ENCODE measurements at places on chromosomes 13 and 19. TPM values are rescaled to one million over a fixed set of nuclear protein-coding genes. Genes with fewer than 3 reads are reported as not detected.

PRTN3 gene
- total RNA-seq = not detected

GRCh38 chr13:43362556-43362955, 339.2 kb downstream of the DNAJC15 start:
- no peak for DNase-seq

DNA sequence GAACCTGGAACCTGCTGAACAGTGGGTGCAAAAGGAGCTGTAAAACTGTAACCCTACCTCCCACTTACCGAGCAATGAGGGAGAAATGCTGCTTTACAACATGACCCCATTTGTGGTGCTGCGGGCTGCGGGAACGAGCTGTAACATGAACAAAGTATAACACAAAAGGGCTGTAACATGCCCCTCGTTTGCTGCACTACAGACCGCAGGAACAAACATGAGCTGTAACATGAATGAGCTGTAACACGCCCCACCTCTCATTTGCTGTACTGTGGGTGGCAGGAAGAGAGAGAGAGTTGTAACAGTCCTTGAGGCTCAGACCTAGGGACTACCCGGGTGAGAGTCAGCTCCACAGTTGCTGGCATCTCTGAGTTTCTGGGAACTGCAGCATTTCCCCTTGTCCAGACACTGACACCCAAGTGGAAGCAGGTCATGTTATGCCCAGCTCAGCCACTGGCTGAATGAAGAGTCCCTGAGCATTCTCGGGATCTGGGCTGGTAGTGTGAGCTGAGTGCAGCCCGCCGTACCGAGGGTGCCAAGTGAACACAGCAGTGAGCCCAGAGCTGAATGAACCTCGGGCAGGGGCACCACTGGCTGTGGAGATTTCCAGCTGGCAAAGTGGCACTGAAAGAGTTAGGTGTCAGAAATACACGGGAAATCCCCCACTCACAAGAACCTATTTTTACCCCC, 1385.3 kb upstream of the SPRY2 start:
- DNase-seq = no peak

CALR3 gene
- total RNA-seq = not detected

DNA sequence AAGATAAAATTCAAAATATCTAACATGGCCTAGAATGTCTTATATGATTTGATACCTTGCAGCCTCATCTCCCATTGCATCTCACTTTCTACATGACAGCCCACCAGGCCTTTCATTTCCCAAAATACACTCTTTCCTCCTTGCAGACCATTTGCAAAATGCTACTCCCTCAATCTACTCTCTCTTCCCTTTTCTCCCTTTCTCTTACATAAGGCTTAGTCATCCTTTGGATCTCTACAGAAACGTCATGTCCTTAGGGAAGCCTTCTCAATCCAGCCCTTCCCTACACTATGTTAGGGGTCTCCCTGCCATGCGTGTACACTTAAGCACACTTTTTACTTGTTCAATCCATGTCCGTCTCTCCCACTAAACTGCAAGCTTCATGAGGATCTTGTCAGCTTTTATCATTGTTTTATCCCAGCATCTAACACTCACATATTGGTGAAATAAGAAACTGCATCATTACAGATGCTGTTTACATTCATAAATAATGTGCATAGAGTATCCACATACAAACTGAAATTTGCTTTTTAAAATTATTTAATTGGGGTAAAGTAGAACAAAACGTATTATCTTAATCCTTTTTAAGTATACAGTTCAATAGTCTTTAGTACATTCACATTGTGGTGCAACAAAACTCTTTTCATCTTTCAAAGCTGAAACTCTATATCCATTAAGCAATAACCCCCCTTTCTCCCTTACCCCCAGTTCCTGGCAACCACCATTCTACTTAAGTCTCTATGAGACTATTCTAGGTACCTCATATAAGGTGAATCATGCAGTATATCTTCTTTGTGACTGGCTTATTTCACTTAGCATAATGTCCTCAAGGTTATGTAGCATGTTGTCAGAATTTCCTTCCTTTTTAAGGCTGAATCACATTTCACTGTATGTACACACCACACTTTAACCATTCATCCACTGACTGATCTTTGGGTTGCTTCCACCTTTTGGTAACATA, 11.5 kb upstream of the WBP4 start:
- no peak for DNase-seq
